ENCODE measurements at places on chromosomes 5 and 9.

DNA sequence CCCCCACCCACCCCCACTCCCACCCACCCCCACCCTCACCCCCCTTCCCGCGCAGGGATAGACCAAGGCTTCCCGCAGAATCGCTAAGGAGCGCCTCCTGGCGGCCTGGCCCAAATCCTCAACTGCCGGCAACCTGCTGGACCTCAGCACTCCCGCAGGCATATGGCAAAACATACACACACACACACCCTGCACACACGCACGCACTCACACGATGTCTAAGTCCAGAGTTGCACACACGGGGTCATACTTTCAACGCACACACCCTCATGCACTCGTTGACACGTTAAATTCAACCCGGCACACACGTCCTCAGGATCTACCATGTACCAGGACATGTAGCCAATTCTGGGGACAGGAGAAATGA, 1.7 kb downstream of the CPLX2 start:
- peak; percentile 38 for DNase-seq

- no peak for DNase-seq
These were observed 92.7 kb downstream of the AOPEP start for GRCh38 chr9:94819161-94819687.

- DNase-seq = no peak
These were observed 59.3 kb downstream of the CAST start for GRCh38 chr5:96721351-96721977.

- DNase-seq = no peak
These were observed 420.8 kb downstream of the MTRR start for GRCh38 chr5:8289779-8290178.

GRCh38 chr9:91182429-91183225, 179.1 kb downstream of the AUH start:
- DNase-seq = no peak

GRCh38 chr5:174764309-174764708, 39.9 kb downstream of the MSX2 start:
- DNase-seq = no peak

DNA sequence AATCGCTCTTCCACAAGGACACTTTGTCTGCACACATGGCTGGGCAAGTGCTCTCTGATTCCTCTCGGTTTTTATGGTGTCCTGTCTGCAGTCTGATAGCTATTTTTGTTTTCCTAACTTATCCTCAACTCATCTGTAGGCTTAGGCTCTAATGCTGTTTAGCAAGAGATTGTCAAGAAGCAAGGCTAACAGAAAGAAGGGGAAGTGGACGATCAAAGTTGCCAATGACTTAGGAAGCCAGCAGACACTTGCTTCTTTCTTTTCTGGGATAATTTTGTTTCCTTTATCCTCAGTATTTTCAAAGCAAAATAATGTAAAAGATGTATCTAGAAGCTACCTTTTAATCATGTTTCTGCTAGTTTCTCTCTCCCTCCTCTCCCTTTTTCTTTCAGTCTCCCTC, 130.7 kb downstream of the PRKACG start:
- DNase-seq = no peak

DNA sequence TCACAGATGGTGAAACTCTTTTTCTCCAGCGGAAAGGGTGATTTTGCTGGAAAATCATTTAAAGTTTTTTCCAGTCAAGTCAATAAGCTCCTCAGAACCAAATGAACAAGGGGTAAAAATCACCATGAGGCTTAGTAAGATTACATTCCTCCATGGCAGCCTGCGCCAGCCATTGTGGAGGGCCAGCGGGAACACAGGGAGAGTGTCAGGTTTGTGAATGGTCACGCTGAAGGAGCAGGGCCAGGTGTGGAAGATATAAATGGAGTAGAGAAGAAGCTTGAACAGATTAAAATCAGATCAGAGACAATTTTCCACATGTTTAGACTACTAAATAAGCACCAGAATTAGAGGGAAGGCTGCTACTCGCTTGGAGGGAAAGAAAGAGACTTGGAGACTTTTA, 208.8 kb downstream of the NR3C1 start:
- no peak for DNase-seq

DNA sequence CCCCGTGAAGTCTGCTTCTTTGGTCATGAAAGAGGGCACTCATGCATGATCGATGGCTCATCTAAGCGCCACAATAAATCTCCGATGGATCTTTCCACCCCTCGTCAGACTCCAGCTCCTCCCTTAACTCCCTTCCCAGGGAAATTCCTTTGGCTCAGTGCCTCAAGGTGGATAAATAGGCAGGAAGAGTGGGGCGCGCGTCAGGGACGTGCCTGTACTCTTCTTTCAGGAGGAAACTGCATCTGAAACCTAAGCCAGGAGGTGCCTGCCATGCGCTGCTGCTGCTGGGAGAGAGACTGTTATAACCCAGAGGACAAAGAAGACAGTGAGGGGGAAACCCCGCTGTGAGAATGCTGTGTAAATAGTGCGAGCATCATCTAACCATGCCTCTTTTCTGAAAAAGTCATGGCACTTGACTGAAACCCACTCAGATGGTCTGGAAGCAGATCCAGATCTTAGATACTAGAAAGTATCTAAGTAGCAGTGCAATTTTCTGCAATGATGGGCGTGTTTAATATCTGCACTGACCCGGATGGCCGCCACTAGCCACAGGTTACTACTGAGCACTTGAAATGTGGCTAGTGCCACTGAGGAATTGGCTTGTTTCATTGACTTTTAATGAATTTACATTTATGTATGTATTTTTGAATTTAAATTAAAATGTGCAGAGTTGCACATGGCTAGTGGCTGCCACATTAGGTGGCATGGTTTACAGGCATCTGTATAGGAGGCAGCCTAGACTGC, 120.3 kb upstream of the BASP1 start:
- no peak for DNase-seq

All from NCI-H2029 treated with DMSO at 0.1 percent for 48 hours (cell line).